ENCODE measurements at places on chromosomes 2 and 18. TPM values are rescaled to one million over a fixed set of nuclear protein-coding genes. Genes with fewer than 3 reads are reported as not detected.

- DNase-seq: no peak
These were observed 14.0 kb downstream of the CAPN10 start for GRCh38 chr2:240600451-240600961.

GRCh38 chr2:9191041-9191481 lies 15.6 kb upstream of the ASAP2 start:
- no peak for DNase-seq

Gene APCDD1
- total RNA-seq: 0.04 TPM

Gene CENPA
- total RNA-seq: 28.3 TPM

Measured in pulmonary artery endothelial cell (primary cell).